ENCODE measurements at places on chromosomes 3 and 15. TPM values are rescaled to one million over a fixed set of nuclear protein-coding genes. Genes with fewer than 3 reads are reported as not detected.

CGNL1 gene
- 2.8 TPM for total RNA-seq

ITIH1 gene
- total RNA-seq, result not detected

SLCO2A1 gene
- total RNA-seq, result 3.6 TPM

MINDY4B gene
- total RNA-seq, result not detected

LDHAL6B gene
- total RNA-seq, result not detected

CCR9 gene
- total RNA-seq, result not detected

SMCO1 gene
- total RNA-seq, result not detected

EBLN2 gene
- total RNA-seq, result 1.1 TPM

TGM4 gene
- total RNA-seq, result not detected

MGLL gene
- 71.8 TPM for total RNA-seq

STT3B gene
- 106 TPM for total RNA-seq

ASB14 gene
- total RNA-seq, result not detected

ZNF639 gene
- total RNA-seq, result 48.6 TPM

SLC6A11 gene
- total RNA-seq, result 0.04 TPM

GHSR gene
- not detected for total RNA-seq

ADAMTS17 gene
- 2.3 TPM for total RNA-seq

P2RY1 gene
- total RNA-seq, result 0.41 TPM

PLSCR1 gene
- 77.7 TPM for total RNA-seq

RTP1 gene
- not detected for total RNA-seq

OR5K3 gene
- not detected for total RNA-seq

SAMMSON gene
- not detected for total RNA-seq

CFAP92 gene
- 1.7 TPM for total RNA-seq

ITGA11 gene
- 6.2 TPM for total RNA-seq

NR1I2 gene
- total RNA-seq, result 0.14 TPM

ANKRD63 gene
- not detected for total RNA-seq

SLC12A8 gene
- 13.6 TPM for total RNA-seq

FGD5 gene
- 1.4 TPM for total RNA-seq

UBA7 gene
- total RNA-seq, result 6.3 TPM

SI gene
- total RNA-seq, result not detected

KBTBD13 gene
- not detected for total RNA-seq

FILIP1L gene
- 14.9 TPM for total RNA-seq

CYP1A1 gene
- not detected for total RNA-seq

FOXL2NB gene
- 2.7 TPM for total RNA-seq

WDR93 gene
- total RNA-seq, result 0.41 TPM

TMEM202 gene
- not detected for total RNA-seq

BOC gene
- total RNA-seq, result 3.4 TPM

Data from kidney epithelial cell (primary cell).